ENCODE measurements at places on chromosomes 11 and 22.

GRCh38 chr11:17814546-17814945 is 80.0 kb downstream of the KCNC1 start:
- DNase-seq, result no peak

DNA sequence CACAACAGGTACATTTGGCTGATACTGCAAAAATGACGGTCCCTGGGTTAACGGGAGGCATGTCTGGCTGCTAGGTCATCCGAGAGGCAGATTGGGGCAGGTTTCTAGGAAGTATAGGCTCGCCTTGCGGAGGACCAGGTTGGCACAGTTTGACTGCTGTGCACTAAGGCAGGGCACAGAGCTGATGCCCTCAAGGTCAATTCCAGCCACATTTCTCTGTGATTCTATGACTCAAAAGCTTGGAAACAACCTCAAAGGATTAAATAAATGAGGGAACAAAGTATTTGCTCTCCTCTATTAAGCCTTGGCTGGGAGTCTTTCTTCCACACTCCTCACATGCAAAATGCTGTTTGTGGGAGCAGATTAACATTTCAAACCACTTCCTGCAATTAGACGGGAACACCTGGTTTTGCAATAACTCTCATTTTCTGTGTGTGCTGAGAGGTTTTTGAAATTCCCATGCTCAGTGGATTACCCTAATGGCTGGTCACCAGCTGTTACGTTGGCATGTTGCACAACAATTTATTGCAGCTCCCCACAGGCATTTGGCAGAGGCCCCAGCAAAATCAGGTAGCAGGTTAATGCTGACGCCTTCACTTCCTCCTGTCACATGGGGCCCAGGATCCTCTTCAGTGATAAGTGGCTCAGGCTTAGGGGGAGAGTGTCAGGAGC is 61.0 kb upstream of the PLET1 start:
- DNase-seq, result peak; percentile 72

- no peak for DNase-seq
Observed at GRCh38 chr22:19289475-19290161, 1.9 kb downstream of the CLTCL1 start.

- no peak for DNase-seq
Observed at GRCh38 chr11:59766542-59767224, 11.5 kb downstream of the STX3 start.

GRCh38 chr11:4606231-4607015 is 1.6 kb downstream of the TRIM68 start:
- no peak for DNase-seq

DNA sequence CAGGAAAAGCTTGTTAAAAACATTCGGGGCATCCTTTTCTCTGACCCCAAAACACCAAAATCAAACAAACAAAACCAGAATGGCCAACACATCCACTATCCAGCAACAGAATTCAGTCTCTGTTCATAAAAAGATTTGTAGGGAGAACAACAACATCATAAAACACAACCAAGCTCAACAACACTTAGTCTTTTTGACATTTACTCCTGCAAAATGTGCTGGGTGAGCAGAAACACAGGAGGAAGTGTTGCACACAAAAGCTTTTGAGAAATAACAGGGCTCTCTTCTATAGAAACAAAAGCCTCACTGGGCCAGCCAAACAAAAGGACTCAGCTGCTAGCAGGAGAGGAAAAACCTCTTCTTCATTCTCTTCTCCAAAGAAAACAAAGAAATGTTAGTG is 736.0 kb upstream of the CCDC90B start:
- no peak for DNase-seq

DNA sequence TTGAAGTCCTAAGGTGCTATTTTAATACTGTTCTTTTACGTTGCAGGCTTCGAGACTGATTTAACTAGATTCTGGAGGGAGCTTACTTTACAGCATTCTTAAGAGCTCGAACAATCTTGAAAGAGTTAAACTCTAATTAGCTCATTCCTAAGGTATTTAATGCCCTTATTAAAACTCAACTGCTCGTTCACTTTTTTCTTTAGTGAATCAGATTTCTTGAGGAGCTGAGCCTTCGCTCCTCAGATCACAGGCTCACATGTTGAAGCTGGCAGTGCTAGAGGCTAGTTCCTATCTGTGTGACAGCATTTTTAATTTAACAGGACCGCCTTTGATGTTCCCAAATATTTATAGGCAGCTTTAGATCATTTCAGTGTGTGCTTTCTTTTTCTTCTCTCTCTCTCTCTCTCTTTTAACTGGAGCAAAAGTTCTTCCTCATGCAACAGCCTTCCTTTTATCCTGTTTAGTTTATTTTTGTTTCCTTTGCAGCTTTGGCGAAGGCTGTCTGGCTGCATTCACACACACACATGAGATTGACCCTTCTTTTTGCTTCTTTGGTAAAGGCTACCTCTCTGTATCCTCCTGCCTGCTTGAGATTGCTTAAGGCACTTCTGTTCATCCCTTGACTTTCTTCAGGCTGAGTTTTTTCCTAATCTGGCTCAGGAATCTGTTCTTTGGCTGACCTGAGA is 21.0 kb downstream of the ZNRF3 start:
- peak; percentile 26 for DNase-seq

DNA sequence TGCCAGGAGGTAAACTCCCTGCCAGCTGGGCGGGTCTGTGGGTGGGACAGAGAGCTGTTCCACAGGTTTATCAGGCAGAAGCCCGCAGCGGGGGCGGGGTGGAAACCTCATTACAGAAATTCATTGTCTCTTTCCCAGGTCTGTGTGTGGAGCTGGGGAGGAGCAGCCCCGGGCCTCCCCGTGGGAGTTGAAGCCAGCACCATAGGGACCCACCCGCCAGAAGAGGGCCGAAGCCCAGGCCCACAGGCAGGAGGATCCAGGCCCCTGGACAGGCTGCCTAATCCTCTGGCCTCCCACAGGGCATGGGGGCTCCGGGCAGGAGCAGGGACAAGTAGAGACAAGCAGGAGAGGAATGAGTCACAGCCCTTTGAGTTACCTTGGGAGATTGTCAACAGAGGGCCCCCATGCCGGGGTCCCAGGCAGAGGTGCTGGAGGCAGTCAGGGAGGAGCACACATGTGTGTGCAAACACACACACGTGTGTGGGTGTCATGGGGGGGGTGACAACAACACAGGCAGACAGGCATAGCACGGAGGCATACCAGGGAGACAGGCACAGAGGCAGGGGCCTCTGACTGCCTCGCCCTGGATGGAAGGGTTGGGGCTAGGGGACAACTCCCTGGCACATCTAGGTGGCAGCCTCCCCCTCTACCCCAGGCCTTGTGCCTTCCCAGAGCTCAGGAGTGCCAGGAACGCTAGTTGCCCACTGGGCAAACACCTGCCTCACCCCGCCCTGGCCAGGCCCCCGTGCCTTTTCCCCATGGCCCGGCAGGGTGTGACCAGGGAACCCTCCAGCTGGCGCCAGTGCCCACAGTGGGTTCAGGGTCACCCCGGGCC is 1.4 kb downstream of the CDC42BPG start:
- DNase-seq, result no peak

GRCh38 chr11:824292-824880 is 3.3 kb upstream of the CRACR2B start:
- DNase-seq, result no peak

- no peak for DNase-seq
Observed at GRCh38 chr22:42375982-42376381, 56.2 kb downstream of the NFAM1 start.

DNA sequence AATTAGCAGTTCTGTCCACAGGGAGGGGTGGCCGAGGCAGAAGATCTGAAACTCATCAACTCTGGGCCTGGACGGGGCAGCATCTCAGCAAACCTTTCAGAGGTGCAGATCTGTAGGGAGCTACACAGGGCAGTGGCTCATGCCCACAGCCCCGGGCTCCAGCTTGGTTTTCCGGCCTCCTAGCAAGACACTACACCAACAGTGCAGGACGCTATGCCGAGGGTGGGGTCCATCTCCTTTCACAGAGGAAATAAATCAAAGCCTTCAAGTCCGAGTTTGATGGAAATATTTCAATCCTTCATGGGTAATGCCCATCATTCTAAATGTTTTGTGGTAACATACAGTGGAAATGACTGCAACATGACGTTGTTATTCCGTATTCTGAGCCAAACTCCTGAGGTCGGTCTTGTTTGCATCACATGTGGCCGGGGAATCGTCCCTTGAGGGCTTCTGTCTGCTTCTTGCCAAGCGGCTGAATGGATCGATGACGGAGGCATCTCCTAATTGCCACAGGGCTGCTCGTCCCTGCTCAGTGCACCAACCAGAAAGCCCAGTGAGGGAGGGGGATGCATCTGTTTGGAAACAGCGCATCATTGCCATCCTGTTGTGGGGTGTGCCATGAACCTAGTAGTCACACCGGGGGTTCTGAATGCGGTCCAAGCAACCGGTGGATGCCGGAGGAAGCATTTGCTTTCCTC is 30.0 kb downstream of the LINC01488 start:
- peak; percentile 59 for DNase-seq

All from fibroblast of skin of left quadriceps (primary cell).